Stimulated activated CD4-positive, alpha-beta T cell treated with anti-CD3 and anti-CD28 coated beads, TNF-alpha, amount 100 ng/mL, for 1 hour (primary cell): ENCODE measurements at places on chromosomes 7 and 10.

- DNase-seq: no peak
Observed at GRCh38 chr10:91206837-91207474, 13.5 kb upstream of the PCGF5 start.

DNA sequence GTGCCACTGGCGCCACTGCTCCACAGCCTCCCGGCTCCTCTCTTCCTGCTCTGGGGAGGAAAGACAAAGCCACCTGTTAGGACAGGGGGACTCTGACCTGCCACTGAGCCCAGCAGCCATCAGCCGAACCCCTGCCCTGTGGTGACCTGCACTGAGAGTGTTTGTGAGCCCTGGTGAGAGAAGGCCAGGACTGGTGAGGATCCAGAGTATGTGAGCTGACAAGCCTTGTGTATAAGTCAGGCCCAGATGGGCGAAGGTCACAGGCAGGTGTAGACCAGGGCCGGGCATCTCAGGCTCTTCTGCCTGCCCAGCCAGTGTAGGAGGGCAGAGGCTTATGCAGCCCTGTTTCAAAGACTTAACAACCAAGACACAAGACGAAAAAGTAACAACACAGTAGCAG lies 12.0 kb downstream of the UCMA start:
- DNase-seq: no peak

GRCh38 chr10:61918989-61919388 lies 17.5 kb downstream of the ARID5B start:
- no peak for DNase-seq

- DNase-seq: no peak
Observed at GRCh38 chr10:33414841-33415240, 80.4 kb upstream of the NRP1 start.

GRCh38 chr10:17576768-17577167 lies 40.4 kb downstream of the HACD1 start:
- no peak for DNase-seq

DNA sequence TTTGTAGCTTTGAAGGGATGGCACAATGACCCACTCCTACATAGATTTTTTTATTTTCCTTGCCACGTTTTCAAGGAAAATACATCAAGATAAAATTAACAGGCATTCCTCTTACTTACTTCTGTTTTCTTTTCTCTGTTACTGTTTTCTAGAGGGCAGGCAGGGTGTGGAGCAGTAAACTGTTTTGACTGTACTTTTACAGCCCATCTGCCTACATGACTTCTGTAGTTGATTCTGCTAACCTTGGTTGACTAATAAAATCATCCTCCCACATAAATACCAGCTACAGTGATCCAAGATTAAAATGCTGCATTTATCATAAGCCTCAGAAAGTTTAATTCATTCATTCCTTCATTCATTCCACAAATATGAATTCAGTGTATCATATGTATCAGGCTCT lies 158.5 kb downstream of the TRIL start:
- no peak for DNase-seq

DNA sequence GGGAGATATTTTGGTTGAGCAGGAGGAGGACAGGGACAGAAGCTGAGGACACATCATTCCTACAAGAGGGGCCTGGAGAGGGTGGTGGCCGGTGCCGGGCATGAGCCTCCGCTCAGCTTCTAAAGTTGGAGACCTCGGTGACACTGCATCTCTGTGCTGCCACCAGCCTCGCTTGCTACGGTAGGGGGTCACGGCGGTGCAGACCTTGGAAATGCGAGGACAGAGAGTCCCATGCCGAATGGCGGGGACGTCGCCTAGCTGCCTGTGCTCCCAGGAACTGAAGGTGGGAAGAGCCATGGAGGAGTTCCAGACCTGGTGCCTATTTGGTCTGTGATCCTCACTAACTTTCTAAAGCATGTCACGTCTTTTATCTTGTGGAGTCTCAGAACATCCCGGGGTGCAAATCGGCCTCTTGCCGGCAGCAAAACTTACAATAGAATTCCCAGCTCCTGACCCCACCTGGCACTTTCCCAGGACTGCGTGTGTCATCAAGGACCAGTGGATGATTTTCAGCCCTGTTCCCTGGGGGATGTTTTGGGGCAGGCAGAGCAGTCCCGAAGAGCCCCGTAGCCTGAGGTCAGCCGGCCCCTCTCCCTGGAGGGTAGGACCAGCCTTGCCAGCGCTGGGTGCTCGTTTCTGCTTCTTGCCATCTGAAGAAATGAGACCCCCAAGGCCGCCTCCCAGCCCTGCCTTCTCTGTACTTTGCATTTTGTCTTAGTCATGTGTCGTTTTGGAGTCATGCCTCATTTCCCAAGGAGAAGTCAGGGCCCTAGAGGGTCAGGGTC lies 205.8 kb upstream of the SHH start:
- DNase-seq: no peak

DNA sequence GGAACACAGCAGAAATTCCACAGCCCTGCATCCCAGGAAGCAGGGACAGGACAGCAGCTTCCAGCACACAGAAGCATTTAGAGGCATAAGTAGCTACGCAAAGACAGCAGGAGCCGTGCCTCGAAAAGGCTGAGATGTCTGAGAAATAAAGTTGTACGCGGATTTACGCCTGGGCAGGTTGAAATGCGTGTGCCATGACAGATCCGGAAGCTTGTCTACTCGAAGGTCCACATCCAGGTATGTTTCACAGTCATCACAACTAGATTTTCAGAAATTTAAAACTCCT lies 26.1 kb downstream of the DIP2C start:
- DNase-seq: no peak

- DNase-seq: no peak
Observed at GRCh38 chr7:84548366-84549365, 354.1 kb upstream of the SEMA3A start.

GRCh38 chr10:3067859-3068179 lies 471 bp downstream of the PFKP start:
- DNase-seq: no peak

DNA sequence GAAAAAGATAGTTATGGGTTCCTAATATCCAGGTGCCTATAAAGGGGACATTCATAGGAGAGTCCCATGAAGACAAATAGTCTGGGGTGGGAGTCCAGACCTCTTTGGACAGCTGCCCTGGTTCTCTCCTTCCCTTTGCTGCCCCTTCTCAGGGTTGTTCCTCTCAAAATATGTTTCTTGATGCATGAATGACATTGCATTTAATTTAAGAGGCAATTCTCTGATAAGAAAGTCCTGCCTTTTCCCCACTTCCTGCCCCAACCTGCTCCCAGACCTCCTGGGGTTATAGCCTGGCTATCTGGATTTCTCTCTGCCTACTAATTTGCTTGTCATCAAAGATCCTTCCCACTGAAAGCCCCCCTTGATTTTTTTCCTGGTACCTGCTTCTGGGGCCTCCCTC lies 12.5 kb upstream of the BTRC start:
- DNase-seq: no peak

- no peak for DNase-seq
Observed at GRCh38 chr10:69446650-69447151, 4.6 kb upstream of the TSPAN15 start.

GRCh38 chr7:129228633-129229032 lies 3.8 kb downstream of the AHCYL2 start:
- no peak for DNase-seq

DNA sequence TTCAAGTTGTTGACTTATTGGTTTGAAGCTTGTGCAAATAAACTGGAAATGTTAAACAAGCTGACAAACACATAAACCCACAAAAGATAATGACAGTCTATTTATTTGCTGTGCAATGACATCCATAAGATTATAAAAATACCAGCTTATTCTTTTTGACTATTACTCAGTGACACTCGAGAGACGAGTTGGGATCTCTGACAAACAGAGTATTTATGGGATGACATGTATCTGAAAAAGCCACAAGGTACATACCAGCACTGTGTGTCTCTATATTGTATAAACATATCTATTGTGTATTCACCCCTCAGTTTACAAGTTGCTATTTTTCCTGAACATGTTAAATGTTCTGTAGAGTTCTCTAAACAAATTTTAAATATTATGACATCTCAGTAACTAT lies 88.9 kb downstream of the CHRM2 start:
- DNase-seq: no peak

- no peak for DNase-seq
Observed at GRCh38 chr10:68871105-68871711, 29.9 kb upstream of the DDX50 start.

DNA sequence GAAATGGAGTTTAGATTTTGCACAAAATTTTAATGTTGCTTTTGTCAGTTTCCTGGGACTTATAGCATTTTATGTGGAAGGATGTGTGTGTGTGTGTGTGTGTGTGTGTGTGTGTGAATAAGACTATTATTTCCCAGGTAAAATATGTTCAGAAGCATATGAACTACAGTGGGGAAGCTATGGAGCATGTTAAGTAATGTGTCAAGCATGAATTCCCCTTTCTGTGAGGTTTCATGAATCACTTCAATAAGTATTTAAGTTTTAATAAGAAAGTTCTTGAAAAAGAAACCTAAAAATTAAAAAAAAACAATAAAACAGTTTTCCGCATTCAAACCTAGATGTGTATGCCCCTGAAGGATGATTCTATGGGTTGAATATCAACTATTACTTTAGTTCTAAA lies 693 bp downstream of the CREB5 start:
- DNase-seq: no peak

- DNase-seq: no peak
Observed at GRCh38 chr10:132876993-132877431, 65.4 kb downstream of the CFAP46 start.

- no peak for DNase-seq
Observed at GRCh38 chr7:33425395-33425794, 296.0 kb downstream of the BBS9 start.

- DNase-seq: no peak
Observed at GRCh38 chr7:28138837-28139236, 41.8 kb downstream of the JAZF1 start.

DNA sequence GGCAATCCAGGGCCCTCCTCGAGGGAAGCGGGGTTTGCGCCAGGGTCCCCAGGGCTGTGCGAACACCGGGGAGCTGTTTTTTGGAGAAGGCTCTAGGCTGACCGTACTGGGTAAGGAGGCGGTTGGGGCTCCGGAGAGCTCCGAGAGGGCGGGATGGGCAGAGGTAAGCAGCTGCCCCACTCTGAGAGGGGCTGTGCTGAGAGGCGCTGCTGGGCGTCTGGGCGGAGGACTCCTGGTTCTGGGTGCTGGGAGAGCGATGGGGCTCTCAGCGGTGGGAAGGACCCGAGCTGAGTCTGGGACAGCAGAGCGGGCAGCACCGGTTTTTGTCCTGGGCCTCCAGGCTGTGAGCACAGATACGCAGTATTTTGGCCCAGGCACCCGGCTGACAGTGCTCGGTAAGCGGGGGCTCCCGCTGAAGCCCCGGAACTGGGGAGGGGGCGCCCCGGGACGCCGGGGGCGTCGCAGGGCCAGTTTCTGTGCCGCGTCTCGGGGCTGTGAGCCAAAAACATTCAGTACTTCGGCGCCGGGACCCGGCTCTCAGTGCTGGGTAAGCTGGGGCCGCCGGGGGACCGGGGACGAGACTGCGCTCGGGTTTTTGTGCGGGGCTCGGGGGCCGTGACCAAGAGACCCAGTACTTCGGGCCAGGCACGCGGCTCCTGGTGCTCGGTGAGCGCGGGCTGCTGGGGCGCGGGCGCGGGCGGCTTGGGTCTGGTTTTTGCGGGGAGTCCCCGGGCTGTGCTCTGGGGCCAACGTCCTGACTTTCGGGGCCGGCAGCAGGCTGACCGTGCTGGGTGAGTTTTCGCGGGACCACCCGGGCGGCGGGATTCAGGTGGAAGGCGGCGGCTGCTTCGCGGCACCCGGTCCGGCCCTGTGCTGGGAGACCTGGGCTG lies 26.0 kb downstream of the PRSS2 start:
- DNase-seq: no peak

DNA sequence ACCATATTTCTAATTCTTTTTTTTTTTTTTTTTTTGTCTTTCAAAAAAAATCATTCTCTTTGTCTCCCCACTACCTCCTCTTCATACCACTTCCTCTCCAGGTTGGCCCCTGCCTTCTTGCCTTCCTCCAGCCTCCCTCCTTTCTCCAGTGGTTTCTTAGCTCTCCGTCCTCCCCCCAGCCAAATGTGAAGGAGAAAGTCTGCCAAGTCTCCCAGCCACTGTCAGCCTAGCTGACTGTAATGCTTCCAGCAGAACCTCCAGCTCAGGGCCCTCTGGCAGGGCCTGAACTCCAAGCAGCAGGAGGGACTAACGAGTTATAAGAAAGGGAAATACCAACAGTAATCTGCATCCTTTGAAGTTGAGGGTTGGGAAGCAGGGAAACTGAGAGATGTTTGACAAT lies 35.5 kb upstream of the BICC1 start:
- DNase-seq: no peak

GRCh38 chr7:22732556-22733126 lies 5.6 kb downstream of the IL6 start:
- DNase-seq: no peak

- DNase-seq: no peak
Observed at GRCh38 chr10:128064970-128065580, 61.1 kb downstream of the MKI67 start.
